ENCODE measurements at places on chromosomes 3 and 15.
A peak's percentile ranks its signal among the peaks of the same experiment; 100 is the strongest.

DNA sequence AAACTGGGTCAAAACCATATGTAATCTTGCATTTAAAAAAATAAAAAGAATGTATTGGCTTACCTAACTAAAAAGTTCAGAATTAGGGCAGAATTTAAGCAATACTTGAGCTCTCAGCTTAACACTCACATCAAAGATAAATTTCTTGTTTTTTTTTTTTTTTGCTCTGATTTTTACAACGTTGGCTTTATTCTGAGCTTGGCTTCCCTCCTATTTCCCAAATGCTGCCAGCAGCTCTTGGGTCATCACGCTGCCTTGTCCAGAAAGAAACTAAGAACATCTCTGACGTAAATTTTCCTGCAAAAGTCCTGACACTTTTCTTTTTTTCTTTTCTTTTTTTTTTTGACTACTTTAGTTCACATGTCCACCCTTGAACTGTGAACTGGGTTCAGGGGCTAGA lies 150.6 kb upstream of the TGFBR2 start:
- peaks cover 13% of the 10 kb centered on the region for H3K36me3 ChIP-seq
- H3K4me3 ChIP-seq = no peak overlapping the region
- peaks cover 14% of the 10 kb centered on the region for H3K4me1 ChIP-seq
- no peak overlapping the region for H3K27ac ChIP-seq

- no peaks in the 10 kb centered on the region for H3K36me3 ChIP-seq
- no peaks in the 10 kb centered on the region for H3K4me1 ChIP-seq
- H3K4me3 ChIP-seq = no peak overlapping the region
- no peak overlapping the region for H3K27ac ChIP-seq
- no peaks in the 10 kb centered on the region for H3K27me3 ChIP-seq
Observed at GRCh38 chr3:183613366-183614285, 21.8 kb upstream of the KLHL24 start.

DNA sequence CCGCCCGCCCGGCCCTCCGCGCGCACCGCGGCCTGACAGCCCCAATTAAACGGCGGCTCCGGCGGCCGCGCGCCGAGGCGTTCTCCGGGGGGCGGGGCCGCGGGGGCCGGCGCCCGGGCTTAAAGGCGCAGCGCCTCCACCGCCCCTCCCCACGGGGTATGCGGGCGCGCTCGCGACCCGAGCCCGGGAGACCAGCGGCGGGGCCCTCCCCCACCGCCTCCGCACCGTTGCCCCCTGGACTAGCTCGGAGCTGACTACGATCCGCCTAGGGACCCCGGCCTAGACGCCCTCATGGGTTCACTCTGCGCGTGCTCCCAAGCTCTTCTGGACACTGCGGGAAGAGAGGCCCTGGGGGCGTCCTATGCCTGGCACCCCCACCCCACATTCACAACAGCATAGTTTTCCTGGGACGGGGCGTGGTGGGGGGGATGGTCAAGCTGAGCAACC lies at the start of gene DUSP7:
Gene DUSP7 (minus strand): TSS at position 51 of the 447 bp plus-strand sequence. CDS start 205 bp downstream, outside the sequence.
- no peaks in the 10 kb centered on the region for H3K27me3 ChIP-seq
- peaks cover 11% of the 10 kb centered on the region for H3K36me3 ChIP-seq
- peaks cover 35% of the 10 kb centered on the region for H3K4me1 ChIP-seq
- H3K27ac ChIP-seq = peak within 1 kb of the TSS; percentile 90
- DNase-seq = peak; percentile 85
- H3K4me3 ChIP-seq = peak within 1 kb of the TSS; percentile 85

DNA sequence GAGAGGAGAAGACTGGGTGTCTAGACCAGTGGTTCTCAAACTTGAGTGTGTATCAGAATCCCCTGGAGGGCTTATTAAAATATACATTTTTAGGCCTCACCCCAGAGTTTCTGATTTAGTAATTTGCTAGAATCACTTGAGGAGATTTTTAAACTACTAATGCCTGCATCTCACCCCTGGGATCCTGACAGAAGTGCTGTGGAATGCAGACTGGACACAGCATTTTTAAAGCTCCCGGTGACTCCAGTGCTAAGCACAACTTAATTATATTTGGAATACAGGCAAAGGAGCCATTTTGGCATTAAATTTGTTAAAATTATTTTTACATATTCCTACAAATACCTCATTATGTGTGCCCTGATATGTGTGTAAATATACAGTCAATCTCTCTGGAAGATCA lies 26.7 kb upstream of the COL6A6 start:
- H3K27me3 ChIP-seq = peaks cover 4% of the 10 kb centered on the region
- H3K27ac ChIP-seq = no peak overlapping the region
- DNase-seq = no peak
- H3K4me1 ChIP-seq = no peaks in the 10 kb centered on the region

- no peak overlapping the region for H3K4me3 ChIP-seq
- DNase-seq = no peak
- H3K27ac ChIP-seq = no peak overlapping the region
Observed at GRCh38 chr3:88311826-88312225, 162.1 kb downstream of the C3orf38 start.
